Fibroblast of the conjunctiva (primary cell): ENCODE measurements at places on chromosomes 2 and 18.
A peak's percentile ranks its signal among the peaks of the same experiment; 100 is the strongest.

DNA sequence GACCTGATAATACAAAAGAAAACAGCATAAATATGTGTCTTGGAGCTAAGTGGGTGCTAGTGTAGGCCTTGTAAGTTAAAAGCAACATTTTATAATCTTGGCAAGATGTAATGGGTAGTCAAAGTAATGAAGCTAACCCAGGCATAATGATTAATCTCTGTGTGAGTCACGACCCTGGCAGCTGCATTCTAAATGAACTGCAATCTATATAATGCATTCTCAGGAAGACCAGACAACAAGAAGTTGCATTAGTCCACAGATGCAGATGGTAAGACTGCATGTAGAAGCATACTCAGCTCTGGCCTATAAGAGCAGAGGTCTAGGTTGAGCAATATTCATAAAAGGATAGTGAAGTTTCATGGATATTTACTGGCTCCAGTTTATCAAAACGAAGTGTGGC is 85.6 kb upstream of the ETAA1 start:
- peak; percentile 17 for DNase-seq

GRCh38 chr2:63046552-63046951 is 4.1 kb upstream of the OTX1 start:
- no peak for DNase-seq

DNA sequence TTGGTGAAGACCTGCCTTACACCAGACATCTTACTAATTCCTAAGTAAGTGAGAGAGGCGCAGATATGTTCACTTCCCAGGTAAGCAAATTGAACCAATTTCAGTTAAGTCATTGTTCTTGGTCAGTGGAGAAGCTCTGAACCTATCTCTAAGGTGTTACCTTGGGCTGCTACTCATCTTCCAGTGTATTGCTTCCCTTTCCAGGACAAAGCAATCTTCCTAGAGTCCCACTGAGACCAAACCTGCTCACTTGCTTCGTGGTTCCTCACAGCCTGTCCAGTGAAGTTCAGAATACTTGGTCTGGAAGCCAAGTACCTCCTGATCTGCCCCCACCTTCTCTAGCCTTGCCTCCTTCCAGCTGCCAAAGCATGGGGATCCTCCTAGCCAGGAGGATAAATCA is 22.5 kb upstream of the GBX2 start:
- no peak for DNase-seq

DNA sequence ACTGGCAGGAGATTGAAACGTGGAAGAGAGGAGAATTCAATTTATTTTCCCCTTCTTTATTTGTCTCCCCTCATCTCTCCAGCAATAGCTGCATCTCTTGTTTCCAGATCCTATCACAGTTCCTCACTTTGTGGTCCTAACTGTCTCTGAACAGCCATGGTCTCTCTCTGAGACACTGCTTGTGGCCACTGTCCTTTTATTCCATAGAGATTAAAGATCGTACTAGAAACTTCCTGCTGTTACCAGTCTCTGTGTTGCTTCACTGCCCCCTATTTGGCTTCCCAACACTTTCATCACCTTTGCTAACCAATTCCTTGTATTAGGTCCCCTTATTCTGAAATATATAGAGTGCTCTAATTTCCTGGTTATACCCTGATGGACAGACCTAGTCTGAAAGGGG is 48.9 kb upstream of the CAVIN2 start:
- no peak for DNase-seq

DNA sequence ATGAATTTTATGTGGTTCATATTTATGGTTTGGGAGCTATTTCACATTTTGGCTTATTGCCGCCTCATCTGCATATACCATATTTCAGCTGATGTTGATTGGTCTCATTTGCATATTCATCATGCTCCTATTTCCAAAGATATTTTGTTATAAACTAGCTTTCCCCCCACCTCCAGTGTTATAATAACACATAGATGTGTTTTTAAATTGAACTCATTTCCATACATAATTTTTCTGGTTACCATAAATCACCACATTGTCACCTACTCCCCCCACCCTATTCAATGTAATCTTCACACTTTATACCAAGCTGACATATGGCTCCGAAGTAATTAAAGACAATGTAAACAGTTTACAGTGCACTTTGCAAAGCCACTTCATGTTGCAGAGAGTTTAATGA is 101.2 kb downstream of the FSHR start:
- DNase-seq = no peak

GRCh38 chr2:25419678-25420242 is 78.0 kb upstream of the DNMT3A start:
- no peak for DNase-seq
